OCI-LY7 (cell line): ENCODE measurements at places on chromosomes 11 and 22.
A peak's percentile ranks its signal among the peaks of the same experiment; 100 is the strongest.

- DNase-seq, result no peak
Observed at GRCh38 chr11:98183034-98183433, 837.7 kb upstream of the CNTN5 start.

- peak; percentile 23 for DNase-seq
Observed at GRCh38 chr11:119377961-119378667, 3.4 kb downstream of the USP2 start.

DNA sequence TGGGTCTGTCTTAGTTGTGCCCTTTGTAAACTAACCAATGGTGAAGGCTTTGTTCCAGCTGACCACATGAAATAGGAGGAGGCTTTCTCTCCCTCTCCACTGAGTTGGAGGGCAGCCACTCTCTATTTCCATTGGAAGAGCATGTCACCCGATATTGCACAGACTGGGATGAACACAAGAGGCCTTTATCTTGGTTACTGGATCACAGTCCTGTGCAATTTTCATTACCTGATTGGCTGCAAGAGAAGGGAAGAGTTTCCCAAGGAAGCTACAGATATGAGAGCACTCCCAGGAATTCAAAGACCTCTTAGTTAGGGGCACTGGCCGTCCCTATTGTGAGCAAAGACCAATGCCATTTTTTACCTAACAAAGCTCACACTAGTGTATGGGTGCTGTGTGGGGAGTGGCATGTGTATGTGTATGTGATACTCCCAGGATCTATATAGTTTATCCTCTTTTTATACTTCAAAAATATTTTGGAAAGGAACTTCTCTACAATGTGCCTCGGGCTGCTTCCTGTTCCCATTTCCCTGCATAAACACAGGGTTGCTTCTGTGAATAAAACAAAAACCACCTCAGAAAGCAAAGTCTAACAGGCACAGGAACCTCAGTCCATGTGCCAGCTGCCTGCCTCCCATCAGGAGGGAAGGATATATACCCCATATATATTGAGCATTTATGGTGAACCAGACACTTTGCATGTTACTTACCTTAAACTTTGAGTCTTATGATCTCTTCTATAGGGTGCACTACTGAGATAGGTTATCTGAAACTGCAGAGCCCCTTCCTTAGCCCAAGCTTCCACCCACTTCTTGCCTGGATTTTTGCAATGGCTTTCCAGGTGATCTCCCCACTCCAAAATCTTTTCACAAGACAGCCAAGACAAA, 126.5 kb downstream of the RASSF10 start:
- DNase-seq, result no peak

DNA sequence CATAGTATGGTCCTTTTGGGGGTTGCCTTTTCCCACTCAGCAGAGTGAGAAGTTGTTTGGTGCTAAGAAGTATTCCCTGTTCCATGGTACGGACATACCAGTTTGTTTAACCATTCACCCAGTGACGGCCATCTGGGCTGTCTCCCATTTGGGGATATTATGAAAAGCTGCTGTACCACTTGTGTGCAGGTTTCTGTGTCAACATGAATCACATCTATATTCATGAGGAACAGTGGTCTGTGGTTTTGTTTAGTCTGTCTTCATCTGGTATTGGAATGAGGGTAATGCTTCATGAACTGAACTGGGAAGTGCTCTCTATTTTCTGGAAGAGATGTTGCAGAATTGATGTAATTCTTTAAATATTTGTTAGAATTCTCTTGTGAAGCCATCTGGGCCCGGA, 89.5 kb downstream of the TRMU start:
- DNase-seq, result no peak

DNA sequence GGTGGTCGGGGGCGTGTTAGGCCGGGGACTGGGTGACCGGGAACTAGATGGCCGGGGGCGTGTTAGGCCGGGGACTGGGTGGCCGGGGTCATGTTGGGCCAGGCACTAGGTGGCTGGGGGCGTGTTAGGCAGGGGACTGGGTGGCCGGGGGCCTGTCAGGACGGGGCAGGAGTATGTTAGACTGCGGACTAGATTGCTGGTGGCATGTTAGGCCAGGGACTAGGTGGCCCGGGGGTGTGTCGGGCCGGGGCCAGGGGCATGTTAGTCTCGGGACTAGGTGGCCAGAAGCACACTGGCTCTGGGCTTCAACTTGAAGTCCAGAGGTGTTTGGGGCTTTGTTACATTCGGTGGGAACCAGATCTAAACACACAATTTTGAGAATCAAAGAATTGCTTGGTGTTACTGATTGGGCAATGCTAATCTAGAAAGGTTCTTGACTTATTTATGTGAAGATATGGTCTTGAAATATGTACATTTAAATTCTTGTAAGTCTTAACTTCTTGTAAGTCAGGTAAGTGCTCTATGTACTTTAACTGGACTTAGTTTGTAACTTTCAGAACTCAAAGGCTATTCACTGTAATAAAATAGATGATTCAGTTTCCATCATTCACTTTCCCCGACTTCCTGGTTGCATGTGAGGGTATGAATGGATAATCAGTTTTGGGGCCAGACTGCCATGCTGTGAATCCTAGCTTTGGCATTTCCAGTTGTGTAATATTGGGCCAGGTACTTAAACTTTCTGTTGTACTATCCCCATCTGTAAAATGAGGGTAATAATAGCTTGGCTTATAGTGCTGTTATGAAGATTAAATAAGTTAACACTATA, 1.1 kb downstream of the EXT2 start:
- peak; percentile 1 for DNase-seq

GRCh38 chr11:62444236-62444833, 25.5 kb downstream of the SCGB1A1 start:
- no peak for DNase-seq

DNA sequence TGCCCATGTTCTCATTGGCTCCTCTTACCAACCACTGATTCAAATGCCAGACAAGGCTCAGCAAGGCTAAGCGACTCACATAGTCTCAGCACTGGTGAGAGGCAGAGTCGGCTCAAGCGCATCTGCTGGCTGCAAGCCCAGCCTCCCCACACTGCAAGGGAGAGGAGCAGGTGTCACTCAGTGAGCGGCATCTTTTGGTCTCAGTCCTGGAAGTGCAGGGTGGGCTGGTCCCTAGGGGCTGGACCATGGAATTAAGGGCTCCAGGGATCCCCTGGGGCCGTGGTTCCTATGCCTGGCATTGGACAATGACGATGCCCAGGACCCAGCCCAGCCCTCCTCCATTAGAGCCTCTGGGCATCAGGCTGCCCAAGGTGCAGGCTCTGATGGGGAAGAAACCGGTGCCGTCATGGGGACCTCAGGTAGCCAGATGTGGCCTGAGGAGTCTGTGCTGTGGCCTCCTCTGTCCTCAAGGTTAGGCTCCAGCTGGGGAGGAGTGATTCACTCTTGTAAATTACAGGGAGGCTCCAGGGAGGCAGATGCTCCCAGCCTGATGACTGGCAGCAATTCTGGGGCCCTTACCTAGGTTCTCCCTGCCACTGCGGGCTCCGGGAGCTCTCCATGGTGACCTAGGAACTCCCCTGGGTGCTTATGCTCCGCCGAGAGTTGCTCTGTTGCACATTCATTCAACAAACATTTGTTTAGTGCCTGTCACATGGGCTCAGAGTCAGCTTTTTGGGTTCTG, 28.0 kb downstream of the FADS2 start:
- DNase-seq, result no peak

GRCh38 chr11:10310301-10310841, 5.5 kb downstream of the ADM start:
- DNase-seq, result peak; percentile 89

DNA sequence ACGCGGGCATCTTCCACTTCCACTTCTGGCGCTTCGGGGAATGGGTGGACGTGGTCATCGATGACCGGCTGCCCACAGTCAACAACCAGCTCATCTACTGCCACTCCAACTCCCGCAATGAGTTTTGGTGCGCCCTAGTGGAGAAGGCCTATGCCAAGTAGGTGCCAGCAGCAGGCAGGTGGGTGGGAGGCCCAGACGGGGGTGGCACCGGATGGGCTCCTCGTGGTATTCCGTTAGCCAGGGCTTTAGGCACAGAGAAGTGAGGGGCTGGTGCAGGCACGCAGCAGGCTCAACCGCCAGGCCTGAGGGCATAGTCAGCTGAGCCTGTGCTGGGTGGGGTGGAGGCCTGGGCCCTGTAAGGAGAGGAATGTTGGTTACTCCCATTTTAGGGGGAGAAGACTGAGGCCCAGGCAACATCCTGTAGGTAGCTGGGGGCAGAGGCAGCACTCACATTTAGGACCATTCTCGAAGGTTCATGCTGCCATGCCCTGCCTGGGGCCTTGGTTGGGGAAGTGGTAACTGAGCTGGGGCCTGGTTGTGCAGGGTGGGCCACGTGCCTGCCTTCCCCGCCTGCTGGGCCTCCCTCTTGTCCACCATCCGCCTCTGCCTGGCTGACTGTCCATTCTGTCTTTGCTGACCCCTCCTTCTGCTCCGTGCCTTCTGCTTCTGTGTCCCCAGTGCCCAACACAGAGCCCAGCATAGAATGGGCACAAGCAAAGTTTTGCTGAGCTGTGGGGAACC, 10.2 kb downstream of the OMP start:
- DNase-seq, result no peak

DNA sequence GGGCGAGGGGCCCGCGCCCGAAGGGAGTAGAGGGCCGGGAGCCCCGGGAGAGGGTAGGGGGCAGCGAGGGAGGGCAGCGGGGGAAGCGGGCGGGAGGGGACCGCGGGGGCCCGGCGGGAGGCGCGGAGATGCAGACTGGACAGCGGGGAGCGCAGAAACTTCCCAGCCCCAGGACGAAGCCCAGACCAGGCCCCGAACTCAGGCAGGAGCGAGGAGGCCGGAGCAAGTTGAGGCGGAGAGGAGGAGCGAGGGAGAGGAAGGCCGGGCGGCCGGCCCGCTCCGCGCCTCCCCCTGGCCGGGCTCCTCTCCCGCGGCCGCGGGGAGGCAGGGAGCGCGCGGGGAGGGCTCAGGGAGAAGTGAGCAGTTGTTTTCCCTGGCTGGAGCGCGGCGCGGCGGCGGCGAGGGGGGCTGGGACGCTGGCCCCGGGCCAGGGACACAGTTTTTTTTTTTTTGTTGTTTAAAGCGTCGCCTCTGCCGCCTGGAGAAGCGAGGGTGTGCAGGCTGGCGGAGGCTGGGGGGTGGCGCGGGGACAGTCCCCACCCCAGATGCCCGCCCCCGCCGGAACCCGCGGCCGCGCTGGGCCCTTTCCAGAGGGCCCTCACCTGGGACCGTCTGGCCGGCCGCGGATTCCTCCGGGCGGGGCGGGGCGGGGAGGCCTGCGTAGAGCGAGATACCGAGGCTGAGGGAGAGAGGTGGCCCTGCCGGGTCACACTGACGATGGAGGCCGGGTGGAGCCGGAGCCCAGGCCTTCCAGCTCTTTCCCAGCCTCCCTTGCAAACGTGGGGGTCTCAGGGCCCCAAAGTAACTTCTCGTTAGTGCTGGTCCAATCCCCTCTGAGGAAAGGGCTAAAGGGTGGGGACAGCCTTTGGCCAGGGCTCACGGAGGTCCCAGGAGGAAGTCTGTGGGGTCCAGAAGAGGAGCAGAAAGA, at the start of gene LTBP3:
Gene LTBP3, minus strand, starts transcription at position 358 of the 928 bp plus-strand sequence. CDS start 400 bp downstream, outside the sequence.
- no peak for DNase-seq

DNA sequence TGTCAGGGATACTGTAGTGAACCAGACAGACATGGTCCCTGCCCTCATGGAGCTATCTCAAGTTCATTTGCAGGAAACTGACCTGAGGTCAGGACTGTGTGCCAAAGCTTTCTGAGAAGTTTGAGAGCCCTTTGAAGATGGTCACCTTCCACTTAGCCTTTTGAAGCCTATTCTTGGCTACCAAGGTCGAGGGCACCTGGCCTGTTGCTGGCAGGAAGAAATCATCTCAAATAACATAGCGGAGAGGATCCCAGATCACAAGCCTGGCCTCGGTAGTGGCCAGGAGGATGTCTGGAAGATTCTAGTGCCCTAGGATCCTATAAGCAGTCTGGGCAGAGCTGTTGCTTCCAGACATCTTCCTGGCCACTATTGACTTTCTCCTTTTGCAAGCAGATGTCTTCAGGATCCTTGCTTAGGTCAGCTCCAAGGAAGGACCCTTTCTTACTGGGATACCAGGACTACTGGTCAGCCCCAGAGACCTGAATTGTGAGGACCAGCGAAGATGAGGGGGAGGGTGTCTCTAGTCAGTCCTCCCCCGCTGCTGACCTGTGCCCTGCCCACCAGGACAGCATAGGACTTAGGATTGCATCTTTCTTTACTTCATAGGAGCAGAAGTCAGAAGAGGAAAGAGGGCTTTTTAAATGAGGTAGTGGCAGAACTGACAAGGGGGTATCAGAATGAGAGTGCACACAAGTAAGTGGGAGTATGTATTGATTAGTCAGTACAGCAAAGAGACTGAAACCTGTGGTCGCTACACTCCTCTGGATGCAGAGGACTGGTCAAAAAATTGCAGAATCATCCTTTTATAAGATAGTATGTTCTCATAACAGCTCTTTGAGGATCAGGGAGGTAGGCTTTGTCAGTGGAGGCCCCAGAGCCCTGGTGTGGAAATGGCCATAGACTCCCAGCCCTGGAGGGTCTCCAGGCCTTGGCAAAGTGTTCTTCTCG, 94.8 kb downstream of the TEAD1 start:
- DNase-seq, result no peak

DNA sequence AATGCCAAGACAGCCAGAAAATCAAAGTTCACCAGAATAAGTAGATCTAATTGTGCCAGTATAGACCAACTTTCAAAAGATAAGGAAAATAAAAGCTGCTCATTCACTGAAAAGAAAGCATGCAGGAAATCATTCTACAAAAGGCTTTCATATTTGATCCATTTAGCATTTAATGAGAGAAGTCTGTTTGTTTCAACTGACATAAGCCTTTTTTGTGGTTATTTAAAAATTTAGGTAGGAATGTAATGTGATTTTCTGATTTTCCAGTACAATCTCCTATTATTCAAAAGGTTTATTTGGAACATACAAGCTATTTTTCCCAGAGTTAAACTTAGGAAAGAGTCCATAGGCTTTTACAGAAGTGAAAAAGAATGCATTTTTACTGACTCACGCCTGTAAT, 92.7 kb downstream of the SBF2 start:
- DNase-seq, result no peak

DNA sequence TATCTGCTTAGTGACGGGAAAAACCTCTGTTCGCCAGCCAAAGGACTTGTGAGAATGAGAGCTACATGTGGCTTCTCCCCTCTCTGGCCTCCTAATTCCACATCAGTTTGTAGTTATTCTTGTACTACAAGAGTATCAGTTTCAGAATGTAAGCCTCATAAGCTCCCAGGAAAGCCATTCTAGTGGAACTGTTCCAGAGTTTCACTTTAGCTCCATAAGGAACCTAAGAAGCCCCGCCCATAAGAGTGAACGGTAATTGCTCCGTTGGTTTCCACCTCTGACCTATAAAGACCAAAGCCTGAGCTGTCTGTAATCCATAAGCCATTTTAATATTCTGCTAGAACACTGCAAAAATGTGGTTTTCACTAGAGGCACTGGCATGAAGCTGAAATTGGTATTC, 53.0 kb downstream of the SIK3 start:
- no peak for DNase-seq
